AG04450 (cell line): ENCODE measurements at places on chromosomes 5 and 9. TPM values are rescaled to one million over a fixed set of nuclear protein-coding genes. Genes with fewer than 3 reads are reported as not detected.

- no peak for DNase-seq
These were observed 3.7 kb upstream of the PJA2 start for GRCh38 chr5:109413458-109413857.

DNA sequence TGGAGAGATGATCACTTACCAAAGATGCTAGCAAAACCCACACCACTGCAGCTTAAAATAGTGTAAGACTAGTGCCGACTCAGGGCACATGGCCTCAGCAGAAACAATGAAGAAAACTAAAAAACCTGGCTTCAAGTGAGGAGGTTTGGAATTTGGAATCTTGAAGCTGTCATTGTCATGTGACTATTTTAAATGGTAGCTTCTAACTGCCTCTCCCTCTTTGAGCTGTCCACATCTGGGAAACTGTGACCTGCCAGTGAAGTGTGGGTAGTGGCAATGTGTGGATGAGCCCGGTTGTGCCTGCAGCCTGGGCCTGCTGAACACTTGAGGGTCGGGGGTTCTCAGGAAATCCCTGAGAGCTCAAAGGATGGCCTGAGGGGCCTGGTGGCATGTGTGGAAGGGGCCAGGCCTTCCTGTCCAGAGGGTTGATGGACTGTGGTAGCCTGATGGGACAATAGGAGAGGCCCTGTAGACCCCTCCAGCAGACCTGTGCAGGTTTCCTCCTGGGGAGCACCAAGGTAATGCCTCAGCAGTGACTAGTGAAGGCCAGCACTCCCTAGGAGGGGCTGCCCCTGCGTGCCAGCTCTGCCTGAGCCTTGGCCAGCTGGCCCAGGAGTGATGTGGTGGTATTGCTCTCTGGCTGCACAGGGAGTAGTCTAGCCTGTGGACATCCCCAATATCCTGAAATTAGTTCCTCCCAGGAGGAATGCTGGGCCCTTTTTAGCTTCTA lies 13.6 kb downstream of the USP20 start:
- no peak for DNase-seq

DNA sequence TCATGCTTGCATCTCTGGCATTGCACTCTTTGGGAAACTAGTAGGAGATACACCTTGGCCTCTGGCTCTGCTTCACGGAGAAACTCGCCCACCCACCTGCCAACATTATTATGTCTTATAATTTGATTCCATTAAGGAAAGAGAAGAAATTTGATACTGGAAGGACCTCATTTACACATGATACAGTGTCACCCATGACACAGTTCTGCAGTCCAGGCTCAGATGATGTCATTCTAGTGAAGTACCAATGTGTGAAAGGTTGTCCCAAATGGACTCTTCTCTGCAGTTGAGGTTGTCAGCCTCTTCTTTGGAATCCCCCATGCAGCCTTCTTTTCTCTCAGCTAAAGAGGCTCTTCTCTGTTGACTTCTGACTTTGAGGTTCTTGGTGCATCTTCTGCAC lies 329.1 kb downstream of the NTRK2 start:
- no peak for DNase-seq

DNA sequence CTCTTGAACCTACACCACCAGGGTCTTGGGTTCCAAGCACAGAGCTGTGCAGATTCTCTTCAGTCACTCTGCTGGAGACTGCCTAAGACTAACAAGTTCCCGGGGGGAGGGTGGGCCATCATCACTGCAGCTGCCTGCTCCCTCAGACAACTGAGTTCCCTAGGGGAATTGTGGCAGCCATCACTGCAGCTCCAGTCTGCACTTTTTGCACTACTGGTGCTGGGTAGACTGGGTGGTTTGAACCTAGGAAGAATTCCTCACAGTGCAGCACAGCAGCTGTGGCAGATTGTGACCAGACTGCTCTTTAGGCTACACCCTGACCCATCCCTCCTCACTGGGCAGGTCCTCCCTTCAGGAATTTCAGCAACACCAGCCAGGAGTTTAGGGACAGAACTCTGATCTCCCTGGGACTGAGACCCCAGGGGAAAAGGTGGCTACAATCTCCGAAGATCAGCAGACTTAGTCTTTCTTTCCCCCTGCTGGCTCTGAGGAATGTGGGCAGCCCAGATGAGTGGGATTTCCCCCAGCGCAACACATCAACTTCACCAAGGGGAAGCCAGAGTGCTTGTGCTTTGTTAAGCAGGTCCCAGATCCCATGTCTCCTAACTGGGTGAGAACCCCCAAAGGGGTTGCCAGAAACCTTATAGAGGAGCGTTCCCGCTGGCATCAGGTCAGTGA lies 30.9 kb upstream of the RGMB start:
- no peak for DNase-seq

DNA sequence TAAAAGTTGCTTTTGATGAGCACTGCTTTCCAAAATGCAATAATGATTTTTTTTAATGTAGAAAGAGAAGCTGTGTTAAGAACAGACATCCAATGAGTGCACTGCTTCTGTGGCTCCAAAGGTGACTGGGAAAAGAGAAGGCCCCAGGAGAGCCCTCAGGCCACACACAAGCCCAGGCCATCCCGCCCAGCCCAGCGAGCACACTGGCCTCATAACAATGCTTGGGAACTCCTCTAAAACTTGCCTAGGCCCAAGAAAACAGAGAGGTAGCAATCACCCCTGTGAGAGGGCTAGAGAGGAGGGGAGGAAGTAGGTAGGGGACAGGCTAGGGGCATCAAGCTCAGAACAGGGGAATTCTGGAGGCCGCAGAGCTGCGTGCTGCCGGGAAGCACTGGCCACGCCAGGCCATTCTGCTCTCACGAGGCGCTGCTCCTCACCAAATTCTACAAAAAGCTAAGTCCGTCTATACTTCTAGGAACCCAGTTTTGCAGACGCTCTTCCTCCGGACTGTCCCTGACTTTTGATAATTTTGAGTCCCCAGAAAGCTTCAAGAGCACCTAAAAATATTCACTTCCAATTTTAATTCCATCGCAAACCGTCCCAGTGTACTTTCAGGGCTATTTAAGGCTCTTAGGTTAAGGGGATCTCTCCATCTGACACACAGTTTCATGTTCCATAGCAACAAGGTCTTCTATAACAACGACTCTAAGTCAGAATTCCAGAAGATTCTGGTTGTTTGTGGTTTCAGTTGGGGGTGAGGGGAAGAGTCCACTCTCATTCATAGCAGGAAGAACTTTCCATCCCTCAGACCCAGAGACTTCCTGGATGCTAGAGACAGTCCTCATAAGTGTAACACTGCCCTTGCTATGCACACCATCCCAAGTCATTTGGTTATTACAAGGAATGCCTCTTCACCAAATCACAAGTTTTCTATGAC lies 51.0 kb downstream of the HABP4 start:
- DNase-seq = no peak

- no peak for DNase-seq
These were observed 64.0 kb downstream of the SFXN1 start for GRCh38 chr5:175542232-175542965.

DNA sequence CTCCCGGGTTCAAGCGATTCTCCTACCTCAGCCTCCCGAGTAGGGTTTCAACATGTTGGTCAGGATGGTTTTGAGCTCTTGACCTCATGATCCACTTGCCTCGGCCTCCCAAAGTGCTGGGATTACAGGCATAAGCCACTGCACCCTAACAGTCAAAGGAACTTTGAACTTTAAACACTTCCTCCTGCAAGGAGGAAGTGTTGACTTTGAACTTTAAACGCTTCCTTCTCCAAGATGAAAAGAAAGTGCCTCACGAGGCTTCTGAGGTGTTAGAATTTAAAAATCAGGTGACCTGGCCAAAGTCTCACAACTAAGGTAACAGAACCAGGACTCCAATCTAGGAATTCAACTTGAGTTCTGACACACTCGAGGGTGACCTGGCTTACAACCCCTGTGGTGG lies 150.9 kb downstream of the BRINP1 start:
- no peak for DNase-seq

- DNase-seq = no peak
These were observed 40.1 kb downstream of the PFDN1 start for GRCh38 chr5:140262839-140263238.

DNA sequence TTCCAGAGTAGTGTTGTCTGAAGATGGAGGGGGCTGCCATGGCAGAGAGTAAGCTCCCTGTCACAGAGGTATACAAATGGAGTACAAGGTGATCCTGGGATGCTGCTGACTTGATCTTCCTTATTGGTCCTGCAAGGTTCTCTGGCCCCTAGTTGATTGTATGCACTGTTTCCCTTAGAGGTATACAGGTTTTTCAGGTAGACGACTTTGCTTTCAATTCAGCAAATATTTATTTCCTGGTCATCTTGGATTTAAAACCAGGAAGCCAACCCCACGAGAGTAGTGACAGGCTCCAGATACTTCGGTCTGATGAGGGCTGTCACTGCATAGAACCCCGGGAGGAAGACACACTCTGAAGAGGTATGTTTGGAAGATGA lies 16.5 kb upstream of the TRIM14 start:
- no peak for DNase-seq

DNA sequence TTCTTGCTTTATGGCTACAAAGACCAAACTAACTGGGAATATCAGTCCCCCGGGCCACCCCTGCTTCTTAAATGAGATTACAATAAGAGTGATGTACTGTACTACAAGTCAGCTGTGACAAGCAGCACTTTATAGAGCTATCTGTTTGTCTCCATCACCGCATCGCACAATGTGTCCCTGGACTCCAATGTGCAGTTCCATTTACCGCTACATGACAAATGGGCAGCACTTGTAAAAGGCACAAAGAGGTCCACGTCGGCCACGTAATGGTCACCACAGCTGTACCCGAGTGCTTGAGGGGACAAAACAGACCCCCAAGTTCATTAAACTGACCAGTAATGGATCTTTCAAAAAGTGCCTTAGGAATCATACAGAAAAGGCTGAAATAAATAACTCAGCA lies 54.1 kb downstream of the PSMB7 start:
- no peak for DNase-seq

DNA sequence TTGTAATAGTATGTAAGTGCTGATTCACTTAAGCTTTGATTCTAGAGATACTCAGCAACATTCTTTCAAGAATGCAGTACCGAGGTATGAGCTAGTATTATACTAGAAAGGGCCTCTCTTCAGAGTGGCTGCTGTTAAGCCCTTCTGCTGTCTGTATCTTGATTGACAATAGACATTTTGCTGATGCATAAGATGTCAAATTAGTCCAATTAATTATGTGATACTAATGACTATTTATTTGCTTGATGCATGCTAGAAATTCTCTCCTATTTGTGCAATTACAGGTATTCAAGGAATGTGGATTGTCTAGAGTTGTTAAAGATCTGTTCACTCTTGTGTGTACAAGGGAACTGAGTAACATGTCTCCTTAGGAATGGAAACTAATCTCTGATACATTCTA lies 92.3 kb upstream of the PTGER4 start:
- DNase-seq = no peak

DNA sequence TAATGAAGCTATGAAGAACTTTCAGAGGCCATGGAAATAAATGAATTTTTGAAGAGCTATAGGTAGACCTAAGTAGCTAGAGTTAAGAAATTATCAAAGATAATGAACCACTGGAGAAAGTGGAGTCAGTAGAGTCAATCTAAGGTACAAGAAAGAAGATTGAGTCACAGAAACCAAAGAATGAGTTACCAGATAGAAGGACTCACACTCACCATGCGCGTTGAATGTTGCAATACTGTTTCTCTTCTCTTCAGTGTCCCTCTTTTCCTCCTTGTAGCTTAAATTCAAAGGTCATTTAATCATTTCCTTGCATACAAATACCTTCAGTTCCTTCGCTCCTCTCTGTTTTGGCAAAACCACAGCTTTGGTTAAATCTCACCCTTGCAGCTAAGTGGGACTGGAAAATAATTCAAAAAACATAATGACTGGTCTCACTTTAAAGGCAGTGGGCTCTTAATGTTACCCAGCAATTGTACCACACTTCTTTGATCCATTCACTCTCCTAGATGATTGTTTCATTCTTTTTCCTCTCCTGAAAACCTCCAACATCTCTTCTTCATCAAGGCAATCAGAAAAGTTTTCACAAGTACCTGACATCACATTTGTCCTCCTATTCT lies 58.3 kb downstream of the NIPBL start:
- no peak for DNase-seq

- no peak for DNase-seq
These were observed 88.6 kb upstream of the FBN2 start for GRCh38 chr5:128626536-128627090.

DNA sequence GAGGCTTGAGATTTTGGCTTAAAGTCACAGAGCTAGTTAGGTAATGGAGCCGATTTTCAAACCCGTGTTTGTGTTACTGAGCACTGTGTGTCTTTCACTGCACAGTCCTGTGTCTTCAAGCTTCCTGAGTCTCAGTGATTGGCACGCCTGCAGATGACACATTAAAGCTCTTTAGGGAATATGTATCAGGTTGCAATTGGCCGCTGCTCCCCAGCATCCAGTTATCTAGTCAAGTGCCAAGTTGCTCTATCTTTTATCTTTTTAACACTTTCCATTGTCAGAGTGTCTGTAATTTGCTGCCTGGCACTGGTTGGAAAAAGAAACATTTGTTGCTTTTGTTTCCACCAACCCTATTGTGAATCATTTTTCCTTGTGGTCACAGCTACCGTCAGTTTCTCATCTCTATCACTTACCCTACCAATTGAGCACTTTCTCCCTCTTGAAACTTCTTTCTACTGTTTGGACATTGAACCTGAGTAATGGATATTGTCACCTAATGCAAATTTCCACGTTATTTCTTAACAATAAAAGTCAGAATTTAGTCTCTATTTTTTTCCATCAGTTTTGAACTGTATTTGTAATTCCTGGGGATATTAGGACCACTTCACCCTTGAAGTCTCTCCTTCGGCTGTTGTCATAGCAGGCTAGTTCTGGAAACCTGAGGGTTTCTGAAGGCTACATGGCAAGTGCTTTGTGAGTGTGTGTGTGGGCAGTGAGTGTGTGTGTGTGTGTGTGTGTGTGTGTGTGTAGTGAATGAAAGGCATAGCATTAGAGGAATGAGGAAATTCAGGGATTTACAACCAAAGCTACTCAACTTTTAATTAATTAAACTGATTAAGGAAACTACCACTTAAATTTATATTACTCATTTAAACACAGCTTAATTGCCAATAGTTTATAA lies 274.3 kb downstream of the ISL1 start:
- no peak for DNase-seq

- DNase-seq = no peak
These were observed 710 bp downstream of the HSD17B4 start for GRCh38 chr5:119453040-119453373.

DNA sequence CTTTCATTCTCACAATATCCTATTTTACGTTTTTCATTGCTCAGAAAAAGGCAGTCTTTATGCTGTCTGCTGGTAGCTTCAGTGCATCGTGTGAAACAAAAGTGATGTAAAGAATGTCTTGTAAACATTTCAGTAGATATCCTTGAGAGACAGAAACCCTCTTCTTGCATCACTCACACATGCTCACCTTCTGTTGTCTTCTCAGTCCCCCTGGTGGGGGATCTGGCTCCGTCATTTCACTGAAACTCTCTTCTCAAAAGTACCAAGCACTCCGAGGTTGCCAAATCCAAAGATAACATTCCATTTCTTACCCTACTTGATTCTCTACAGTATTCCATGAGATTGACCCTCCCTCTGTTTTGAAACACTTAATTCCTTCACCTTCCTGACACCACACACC lies 46.1 kb upstream of the PCA3 start:
- DNase-seq = no peak

Gene RORB
- polyA plus RNA-seq = not detected in 2 replicates

Gene ZNF883
- polyA plus RNA-seq = 1.3 and 1.5 TPM in 2 replicates

Gene ADAMTS16
- polyA plus RNA-seq = 0.04 TPM in 1 of 2 replicates, not detected in the other

Gene BASP1
- polyA plus RNA-seq = 181 and 227 TPM in 2 replicates

Gene LCN2
- polyA plus RNA-seq = not detected in 2 replicates

Gene ITGA1
- polyA plus RNA-seq = 136 and 148 TPM in 2 replicates

Gene ADAMTS13
- 0.86 and 0.94 TPM in 2 replicates for polyA plus RNA-seq

Gene C9orf50
- polyA plus RNA-seq = 0.26 and 0.30 TPM in 2 replicates

Gene ENTPD8
- polyA plus RNA-seq = not detected in 2 replicates

Gene IFNA2
- polyA plus RNA-seq = not detected in 2 replicates

Gene NR2F1
- polyA plus RNA-seq = 47.9 and 65.5 TPM in 2 replicates

Gene DDX4
- not detected in 2 replicates for polyA plus RNA-seq

Gene ACOT12
- 0.56 and 0.58 TPM in 2 replicates for polyA plus RNA-seq

Gene ACER2
- polyA plus RNA-seq = 1.6 and 2.3 TPM in 2 replicates
